ENCODE measurements at places on chromosomes 1 and 21. TPM values are rescaled to one million over a fixed set of nuclear protein-coding genes. Genes with fewer than 3 reads are reported as not detected.
A peak's percentile ranks its signal among the peaks of the same experiment; 100 is the strongest.

DNA sequence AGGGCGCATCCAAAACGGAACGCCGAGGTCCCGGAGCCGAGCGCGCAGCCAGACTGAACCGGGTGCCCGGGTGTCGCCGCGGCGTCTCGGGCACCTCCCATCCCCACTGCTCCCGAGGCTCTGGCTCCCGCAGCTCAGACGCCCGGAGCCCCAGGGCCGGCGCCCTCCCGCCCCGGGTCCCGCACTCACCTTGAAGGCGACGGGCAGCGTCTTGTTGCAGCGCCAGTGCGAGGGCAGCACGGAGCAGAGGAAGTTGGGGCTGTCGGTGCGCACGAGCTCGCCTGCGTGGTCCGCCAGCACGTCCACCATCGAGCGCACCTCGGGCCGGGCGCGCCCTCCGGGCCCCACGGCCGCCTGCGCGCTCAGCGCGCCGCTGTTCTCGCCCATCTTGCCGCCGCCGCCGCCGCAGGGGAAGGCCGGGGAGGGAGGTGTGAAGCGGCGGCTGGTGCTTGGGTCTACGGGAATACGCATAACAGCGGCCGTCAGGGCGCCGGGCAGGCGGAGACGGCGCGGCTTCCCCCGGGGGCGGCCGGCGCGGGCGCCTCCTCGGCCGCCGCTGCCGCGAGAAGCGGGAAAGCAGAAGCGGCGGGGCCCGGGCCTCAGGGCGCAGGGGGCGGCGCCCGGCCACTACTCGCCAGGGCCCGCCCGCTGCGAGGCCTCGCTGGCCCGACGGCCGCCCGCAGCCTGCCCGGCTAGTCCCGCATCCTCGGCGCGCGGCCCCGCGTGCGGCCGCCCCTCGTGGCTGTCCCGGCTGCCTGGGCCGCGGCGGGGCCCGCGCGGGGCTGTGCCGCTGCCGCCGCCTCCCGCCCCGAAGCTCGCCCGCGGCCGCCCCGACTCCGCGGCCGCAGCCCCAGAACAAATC is 447 bp downstream of the RUNX3 start:
- H3K4me3 ChIP-seq = peak overlapping the region; percentile 83
- peaks cover 23% of the 10 kb centered on the region for H3K36me3 ChIP-seq
- H3K4me1 ChIP-seq = peaks cover 67% of the 10 kb centered on the region
- peak; percentile 55 for DNase-seq

GRCh38 chr1:20194224-20194623 is 7.9 kb upstream of the PLA2G2C start:
- H3K4me3 ChIP-seq = no peak overlapping the region
- no peaks in the 10 kb centered on the region for H3K36me3 ChIP-seq
- H3K4me1 ChIP-seq = peaks cover 4% of the 10 kb centered on the region
- no peak for DNase-seq

GRCh38 chr1:151701515-151701914 is 15.1 kb downstream of the CELF3 start:
- no peak overlapping the region for H3K4me3 ChIP-seq
- no peaks in the 10 kb centered on the region for H3K27me3 ChIP-seq
- no peak overlapping the region for H3K27ac ChIP-seq
- H3K4me1 ChIP-seq = peaks cover 8% of the 10 kb centered on the region
- no peak for DNase-seq

DNA sequence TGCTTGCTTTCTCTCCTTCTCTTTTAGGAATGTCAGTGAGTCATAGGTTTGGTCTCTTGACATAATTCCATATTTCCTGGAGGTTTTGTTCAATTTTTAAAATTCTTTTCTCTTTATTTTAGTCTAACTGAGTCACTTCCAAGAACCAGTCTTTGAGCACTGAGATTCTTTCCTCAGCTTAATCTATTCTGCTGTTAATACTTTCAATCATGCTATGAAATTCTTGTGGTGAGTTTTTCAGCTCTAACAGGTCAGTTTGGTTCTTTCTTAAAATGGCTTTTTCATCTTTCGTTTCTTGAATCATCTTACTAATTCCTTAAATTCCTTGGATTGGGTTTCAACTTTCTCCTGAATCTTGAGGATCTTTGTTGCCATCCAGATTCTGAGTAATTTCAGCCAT is 321.0 kb downstream of the PTBP2 start:
- no peaks in the 10 kb centered on the region for H3K4me1 ChIP-seq
- DNase-seq = no peak
- H3K36me3 ChIP-seq = no peaks in the 10 kb centered on the region

- H3K4me1 ChIP-seq = peaks cover 4% of the 10 kb centered on the region
- H3K27me3 ChIP-seq = no peaks in the 10 kb centered on the region
- H3K36me3 ChIP-seq = no peaks in the 10 kb centered on the region
- no peak overlapping the region for H3K4me3 ChIP-seq
- DNase-seq = no peak
These were observed 276.8 kb upstream of the C1orf174 start for GRCh38 chr1:4176841-4177240.

DNA sequence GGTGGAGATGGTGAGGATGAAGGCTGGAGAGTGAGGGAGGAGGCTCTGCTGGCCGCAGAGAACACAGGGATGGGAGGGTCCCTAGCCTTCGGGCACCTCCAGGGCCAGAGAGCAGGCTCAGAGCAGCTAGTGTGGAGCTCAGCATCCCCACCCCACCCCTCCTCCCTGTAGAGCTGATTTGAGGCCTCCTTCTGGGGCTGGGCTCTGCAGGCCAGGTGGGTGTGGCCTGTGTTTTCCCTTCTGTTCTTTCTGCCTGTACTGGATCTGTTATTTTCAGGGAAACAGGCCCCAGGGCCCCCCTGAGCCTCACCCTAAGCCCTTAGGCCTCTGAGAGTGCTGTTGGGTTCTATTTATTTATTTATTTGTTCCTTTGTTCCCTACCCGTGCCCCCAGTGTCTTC is 44.8 kb downstream of the TMCC2 start:
- no peaks in the 10 kb centered on the region for H3K36me3 ChIP-seq
- H3K27ac ChIP-seq = no peak overlapping the region
- no peaks in the 10 kb centered on the region for H3K27me3 ChIP-seq
- peaks cover 38% of the 10 kb centered on the region for H3K4me1 ChIP-seq

GRCh38 chr21:27152996-27153395 is 186.1 kb upstream of the ADAMTS5 start:
- no peak overlapping the region for H3K27ac ChIP-seq
- H3K4me3 ChIP-seq = no peak overlapping the region
- no peaks in the 10 kb centered on the region for H3K36me3 ChIP-seq

DNA sequence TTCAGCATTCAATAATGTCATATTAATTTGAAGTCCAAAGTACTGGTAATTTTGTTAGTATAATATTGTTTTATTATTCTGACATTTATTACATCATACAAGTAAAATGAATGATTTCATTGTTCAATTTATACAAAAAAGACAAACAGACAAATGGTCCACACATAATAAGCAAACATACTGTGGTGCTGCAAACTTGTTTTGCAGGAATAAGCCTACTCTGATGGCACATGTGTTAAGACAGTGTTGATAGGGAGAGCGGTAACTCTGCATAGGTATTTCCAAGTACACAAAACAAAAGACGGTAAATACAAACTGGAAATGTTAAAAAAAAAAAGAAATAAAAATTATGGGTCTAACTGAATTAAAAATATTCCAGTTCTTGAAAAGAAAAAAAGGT is 59.7 kb upstream of the DPYD start:
- no peaks in the 10 kb centered on the region for H3K4me1 ChIP-seq
- H3K36me3 ChIP-seq = no peaks in the 10 kb centered on the region
- DNase-seq = no peak
- no peak overlapping the region for H3K27ac ChIP-seq
- H3K4me3 ChIP-seq = no peak overlapping the region

- H3K27ac ChIP-seq = no peak overlapping the region
- no peak for DNase-seq
- H3K27me3 ChIP-seq = no peaks in the 10 kb centered on the region
- no peaks in the 10 kb centered on the region for H3K36me3 ChIP-seq
- no peak overlapping the region for H3K4me3 ChIP-seq
These were observed 8.7 kb downstream of the PLEKHA6 start for GRCh38 chr1:204350857-204351573.

- H3K4me3 ChIP-seq = no peak overlapping the region
- H3K4me1 ChIP-seq = no peaks in the 10 kb centered on the region
- no peaks in the 10 kb centered on the region for H3K36me3 ChIP-seq
- no peak for DNase-seq
- H3K27me3 ChIP-seq = no peaks in the 10 kb centered on the region
These were observed 36.1 kb upstream of the PLPPR4 start for GRCh38 chr1:99228153-99228552.

DNA sequence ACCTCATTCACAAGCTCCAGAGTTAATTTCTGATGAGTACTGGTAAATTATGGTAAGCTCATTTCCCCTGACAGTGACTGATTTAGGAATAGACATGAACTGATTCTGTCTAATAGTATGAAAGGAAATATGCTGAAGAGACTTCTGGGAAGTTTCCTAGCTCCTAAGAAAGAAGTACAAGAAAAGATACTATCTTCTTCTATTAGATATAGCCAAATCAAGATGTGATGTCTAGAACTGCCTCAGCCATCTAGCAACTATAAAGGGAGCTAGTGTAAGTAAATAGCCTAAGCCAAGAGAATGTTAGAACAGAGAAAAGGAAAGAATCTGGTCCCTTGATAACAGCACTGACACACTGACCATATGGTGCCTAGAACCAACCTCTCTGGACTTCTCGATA is 10.7 kb upstream of the PHTF1 start:
- H3K27me3 ChIP-seq = no peaks in the 10 kb centered on the region
- peaks cover 37% of the 10 kb centered on the region for H3K36me3 ChIP-seq
- peaks cover 6% of the 10 kb centered on the region for H3K4me1 ChIP-seq
- H3K27ac ChIP-seq = no peak overlapping the region
- no peak for DNase-seq
- H3K4me3 ChIP-seq = no peak overlapping the region

GRCh38 chr1:180631194-180631765 is 542 bp upstream of the XPR1 start:
- H3K4me3 ChIP-seq = no peak overlapping the region
- H3K4me1 ChIP-seq = peaks cover 7% of the 10 kb centered on the region
- H3K36me3 ChIP-seq = no peaks in the 10 kb centered on the region
- peak overlapping the region; percentile 32 for H3K27ac ChIP-seq

GRCh38 chr1:244118109-244118761 is 67.2 kb downstream of the ZBTB18 start:
- no peaks in the 10 kb centered on the region for H3K27me3 ChIP-seq
- H3K4me3 ChIP-seq = no peak overlapping the region
- H3K27ac ChIP-seq = no peak overlapping the region
- DNase-seq = no peak

- no peak overlapping the region for H3K4me3 ChIP-seq
- peaks cover 17% of the 10 kb centered on the region for H3K4me1 ChIP-seq
- no peaks in the 10 kb centered on the region for H3K27me3 ChIP-seq
- H3K27ac ChIP-seq = no peak overlapping the region
- H3K36me3 ChIP-seq = no peaks in the 10 kb centered on the region
These were observed 117.0 kb upstream of the ERRFI1 start for GRCh38 chr1:8142955-8143629.

DNA sequence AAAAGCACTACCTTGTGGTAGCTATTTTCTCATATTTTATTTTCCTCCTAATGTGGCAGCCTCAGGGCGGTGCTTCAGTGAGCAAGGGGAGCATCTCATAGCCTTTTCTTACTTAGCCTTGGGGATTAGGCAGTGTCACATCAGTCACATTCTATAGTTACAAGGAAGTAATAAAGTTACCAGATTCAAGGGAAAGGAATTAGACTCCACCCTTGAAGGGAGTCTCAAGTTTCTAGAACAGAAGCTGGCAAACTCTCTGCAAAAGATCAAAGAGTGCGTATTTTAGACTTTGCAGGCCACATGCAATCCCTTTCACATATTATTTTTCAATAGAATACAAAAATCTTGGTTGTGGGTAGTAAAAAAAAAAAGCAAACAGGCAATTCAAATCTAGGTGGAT is 350.4 kb downstream of the AMY1C start:
- no peak overlapping the region for H3K27ac ChIP-seq
- DNase-seq = no peak
- no peaks in the 10 kb centered on the region for H3K4me1 ChIP-seq
- H3K27me3 ChIP-seq = no peaks in the 10 kb centered on the region
- H3K4me3 ChIP-seq = no peak overlapping the region
- no peaks in the 10 kb centered on the region for H3K36me3 ChIP-seq

DNA sequence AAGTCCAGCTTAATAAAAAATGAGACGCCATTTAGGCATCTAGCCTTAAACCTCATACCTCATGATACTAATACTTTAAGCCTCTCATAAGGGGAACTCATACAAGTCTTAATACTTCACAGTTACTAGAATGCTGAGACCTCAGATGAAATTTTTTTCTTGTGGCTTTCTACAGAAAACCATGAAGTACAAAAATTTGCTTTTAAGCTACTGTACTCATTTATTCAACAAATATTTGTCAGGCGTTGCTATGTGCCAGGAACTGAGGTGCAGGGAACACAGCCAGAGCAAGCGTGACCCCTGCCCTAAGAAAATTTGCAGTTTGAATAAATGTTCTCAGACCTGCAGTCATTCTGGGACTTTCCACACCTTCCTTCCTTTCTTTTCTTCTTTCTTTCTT is 150.6 kb downstream of the MRPL39 start:
- H3K27ac ChIP-seq = peak overlapping the region; percentile 26
- H3K4me1 ChIP-seq = peaks cover 11% of the 10 kb centered on the region
- H3K4me3 ChIP-seq = peak overlapping the region; percentile 38
- no peaks in the 10 kb centered on the region for H3K27me3 ChIP-seq

DNA sequence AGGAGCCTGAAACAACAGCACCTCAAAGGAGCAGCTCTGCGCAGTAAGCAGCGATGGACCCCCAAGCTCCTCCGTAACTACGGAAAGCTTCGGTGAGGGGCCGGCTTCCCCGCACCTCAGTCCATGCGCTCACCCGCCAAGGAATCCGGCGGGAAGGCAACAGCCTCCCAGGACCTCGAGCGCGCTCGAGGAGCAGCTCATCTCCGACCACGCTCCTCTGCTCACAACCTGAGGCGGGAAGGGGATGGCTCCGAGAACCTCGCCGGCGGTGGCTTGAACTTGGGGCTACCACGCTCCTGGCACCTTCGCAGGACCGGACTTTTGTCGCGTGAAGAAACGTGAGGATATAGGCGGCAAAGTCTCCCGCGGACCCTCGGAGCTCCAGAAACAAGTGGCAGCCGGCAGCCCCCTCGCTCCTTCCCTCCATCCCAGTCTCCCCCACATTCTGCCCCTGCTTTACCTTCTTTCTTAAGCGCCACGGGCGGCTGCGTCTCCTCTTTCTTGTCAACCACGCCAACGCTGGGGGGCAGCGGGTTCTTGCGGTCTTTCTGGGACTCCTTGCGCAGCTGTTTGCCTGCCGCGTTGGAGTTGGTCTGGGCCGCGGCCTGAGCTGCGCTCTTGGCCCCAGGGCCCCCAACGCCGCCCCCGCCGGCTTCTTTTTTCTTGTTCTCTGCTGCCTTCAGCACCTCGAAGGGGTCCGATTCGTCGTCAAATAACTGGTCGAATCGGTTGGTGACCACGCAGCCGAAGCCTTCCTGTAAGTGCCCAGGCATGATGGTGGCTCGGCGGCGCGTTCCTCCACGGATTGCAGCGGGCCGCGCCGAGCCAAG is 459 bp downstream of the SERBP1 start:
- DNase-seq = peak; percentile 22
- peak overlapping the region; percentile 84 for H3K27ac ChIP-seq
- peaks cover 19% of the 10 kb centered on the region for H3K36me3 ChIP-seq
- H3K4me3 ChIP-seq = peak overlapping the region; percentile 97

- no peaks in the 10 kb centered on the region for H3K36me3 ChIP-seq
- H3K27me3 ChIP-seq = no peaks in the 10 kb centered on the region
- H3K27ac ChIP-seq = no peak overlapping the region
- no peak overlapping the region for H3K4me3 ChIP-seq
These were observed 22.3 kb upstream of the POFUT2 start for GRCh38 chr21:45309987-45310381.

SLAMF8 gene
- not detected for total RNA-seq

OR2T2 gene
- not detected for total RNA-seq

RAB3B gene
- total RNA-seq = not detected

AUNIP gene
- total RNA-seq = not detected

CD5L gene
- total RNA-seq = not detected

PRAMEF9 gene
- total RNA-seq = not detected

DCDC2B gene
- total RNA-seq = 0.14 TPM

TBX19 gene
- 1.8 TPM for total RNA-seq

MIXL1 gene
- total RNA-seq = not detected

FDPS gene
- total RNA-seq = 44.0 TPM

Data from CD4-positive, alpha-beta T cell (primary cell).